NCI-H345 (cell line): ENCODE measurements at places on chromosomes 6 and 20.

DNA sequence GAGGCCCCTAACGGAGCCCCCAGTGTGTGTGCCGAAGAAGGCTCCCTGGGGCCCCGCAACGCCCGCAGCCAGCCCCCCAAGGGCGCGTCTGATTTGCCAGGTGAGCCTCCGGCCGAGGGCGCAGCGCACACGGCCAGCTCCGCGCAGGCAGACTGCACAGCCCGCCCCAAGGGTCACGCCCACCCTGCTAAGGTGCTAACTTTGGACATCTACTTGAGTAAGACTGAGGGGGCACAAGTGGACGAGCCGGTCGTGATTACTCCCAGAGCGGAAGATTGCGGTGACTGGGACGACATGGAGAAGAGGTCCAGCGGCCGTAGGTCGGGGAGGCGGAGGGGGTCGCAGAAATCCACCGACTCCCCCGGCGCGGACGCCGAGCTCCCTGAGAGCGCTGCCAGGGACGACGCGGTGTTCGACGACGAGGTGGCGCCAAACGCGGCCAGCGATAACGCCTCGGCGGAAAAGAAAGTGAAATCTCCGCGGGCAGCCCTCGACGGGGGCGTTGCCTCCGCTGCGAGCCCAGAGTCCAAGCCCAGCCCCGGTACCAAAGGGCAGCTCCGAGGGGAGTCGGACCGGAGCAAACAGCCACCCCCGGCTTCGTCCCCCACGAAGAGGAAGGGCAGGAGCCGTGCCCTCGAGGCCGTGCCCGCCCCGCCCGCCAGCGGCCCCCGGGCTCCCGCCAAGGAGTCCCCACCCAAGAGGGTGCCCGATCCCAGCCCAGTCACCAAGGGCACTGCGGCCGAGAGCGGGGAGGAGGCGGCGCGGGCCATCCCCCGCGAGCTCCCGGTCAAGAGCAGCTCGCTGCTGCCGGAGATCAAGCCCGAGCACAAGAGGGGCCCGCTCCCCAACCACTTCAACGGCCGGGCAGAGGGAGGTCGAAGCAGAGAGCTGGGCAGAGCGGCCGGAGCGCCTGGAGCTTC, 117.0 kb downstream of the RTN4IP1 start:
- peak; percentile 29 for DNase-seq

DNA sequence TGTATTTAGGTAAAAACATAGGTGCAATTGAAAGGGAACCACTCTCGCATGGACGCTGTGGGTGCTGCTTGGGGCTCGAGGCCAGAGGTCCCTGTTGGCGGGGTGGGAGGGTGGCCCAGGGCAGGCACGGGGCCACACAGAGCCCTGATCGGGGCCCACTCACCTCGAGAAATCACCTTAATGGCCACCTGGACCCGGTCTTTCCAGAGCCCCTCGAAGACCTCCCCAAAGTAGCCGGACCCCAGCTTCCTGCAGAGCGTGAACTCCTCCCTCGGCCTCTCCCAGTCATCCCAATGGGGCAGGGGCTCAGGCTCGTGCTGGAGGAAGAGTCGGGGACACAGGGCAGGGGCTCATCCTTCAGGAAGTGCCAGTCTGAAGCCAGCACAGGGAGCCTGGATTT, 3.8 kb downstream of the PTK6 start:
- no peak for DNase-seq

DNA sequence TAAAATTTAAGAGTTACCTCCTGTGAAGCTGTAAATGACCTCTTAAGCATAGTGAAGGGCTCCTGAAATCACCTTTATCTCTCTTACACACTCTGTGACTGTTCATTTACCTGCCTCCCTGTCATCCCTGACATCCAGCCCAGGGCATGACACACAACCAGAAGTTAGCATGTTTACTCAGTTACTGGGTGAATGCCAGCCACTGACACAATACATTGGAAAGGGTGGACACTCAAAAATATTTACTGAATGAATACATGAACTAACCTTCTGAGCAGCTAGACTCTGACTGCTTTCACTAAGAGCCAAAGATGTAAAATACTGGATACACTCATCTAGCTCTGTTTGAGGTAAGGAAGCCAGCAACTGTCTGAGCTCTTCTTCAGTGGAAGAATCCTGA, 25.3 kb downstream of the SERAC1 start:
- DNase-seq, result no peak

GRCh38 chr6:111759331-111759835, 113.9 kb downstream of the FYN start:
- DNase-seq, result no peak

- no peak for DNase-seq
Observed at GRCh38 chr6:89433252-89434149, 549 bp downstream of the ANKRD6 start.

DNA sequence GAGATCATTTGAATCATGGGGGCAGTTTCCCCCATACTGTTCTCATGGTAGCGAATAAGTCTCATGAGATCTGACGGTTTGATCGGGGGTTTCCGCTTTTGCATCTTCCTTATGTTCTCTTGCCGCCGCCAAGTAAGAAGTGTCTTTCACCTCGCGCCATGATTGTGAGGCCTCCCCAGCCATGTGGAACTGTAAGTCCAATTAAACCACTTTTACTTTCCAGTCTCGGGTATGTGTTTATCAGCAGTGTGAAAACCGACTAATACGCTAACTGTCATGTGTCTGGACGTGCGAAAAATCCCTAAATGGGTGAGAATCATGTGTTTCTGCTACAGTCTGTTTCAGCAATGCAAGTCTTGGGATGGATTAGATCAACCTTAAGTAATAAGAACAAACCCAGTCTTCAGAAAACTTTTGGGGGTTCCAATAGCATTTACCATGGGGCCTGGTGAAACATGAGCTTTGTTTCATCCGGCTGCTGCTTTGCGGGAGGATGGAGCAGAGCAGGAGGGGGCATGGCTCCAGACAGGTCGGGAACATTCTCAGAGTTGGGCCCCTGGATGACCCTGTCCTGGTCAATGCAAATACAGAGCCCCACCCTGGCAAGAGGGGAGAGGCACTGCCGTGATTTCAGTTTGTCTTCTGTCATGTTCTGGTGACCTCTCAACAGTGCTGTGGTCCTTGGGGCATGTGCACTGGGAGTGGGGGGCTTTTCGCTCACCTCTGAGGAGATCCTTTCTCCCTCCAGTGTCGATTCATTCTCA, 41.5 kb downstream of the CTCFL start:
- no peak for DNase-seq

- no peak for DNase-seq
Observed at GRCh38 chr6:16764188-16764950, 3.1 kb upstream of the ATXN1 start.

DNA sequence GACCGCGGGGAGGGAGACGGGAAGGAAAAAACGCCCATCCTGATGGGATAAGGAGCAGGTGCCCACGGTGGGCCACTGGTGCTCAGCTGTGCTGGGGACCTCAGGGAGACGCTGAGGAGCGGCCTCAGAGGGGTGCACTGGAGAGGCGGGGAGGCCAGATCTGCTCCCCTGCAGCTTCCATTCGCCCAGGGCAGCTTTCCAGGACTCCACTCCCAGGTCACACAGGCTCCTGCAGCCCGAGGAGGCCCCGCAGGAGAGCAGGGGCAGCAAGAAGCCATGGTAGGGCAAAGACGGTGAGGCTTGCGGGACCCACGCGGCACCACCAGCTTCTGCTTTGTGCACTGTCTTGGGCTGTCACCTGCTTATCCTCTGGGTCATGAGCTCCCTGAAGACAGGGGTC, 82.5 kb upstream of the SULF2 start:
- no peak for DNase-seq

DNA sequence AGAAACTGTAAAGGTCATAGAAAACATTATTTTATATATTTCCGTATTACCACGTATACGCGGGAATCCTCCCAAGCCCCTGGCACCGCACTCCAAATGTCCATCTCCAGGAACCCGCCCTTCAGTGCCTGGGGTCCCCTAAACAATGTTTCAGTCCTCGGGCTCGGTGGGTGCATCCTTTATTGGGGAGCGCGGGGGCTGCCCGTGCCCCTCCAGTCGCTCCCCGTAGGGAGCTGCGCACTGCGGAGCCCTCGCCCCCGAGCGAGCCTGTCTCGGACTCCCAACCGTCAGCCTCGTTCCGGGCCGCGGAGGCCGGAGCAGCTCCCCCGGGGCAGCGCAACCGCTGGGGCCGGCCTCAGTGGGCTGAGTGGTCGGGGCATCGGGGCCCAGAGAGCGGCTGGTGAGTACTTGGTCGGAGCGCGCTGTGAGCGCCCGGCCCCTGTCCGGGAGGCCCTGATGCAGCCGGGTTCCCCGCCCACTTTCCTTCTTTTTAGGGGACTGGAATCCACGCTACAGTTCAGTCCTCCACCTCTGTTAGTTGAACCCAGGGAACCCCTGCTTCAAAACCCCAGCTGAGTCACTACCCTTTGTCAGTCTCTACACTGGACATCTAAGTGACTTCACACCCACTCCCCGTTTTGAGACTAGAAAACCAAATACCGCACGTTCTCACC, at the start of gene DNAH8:
Gene DNAH8, plus strand, starts transcription at position 296 of the 674 bp plus-strand sequence. CDS start 7,499 bp downstream, outside the sequence.
- no peak for DNase-seq

- no peak for DNase-seq
Observed at GRCh38 chr20:62595491-62595890, 46.8 kb upstream of the SLCO4A1 start.

DNA sequence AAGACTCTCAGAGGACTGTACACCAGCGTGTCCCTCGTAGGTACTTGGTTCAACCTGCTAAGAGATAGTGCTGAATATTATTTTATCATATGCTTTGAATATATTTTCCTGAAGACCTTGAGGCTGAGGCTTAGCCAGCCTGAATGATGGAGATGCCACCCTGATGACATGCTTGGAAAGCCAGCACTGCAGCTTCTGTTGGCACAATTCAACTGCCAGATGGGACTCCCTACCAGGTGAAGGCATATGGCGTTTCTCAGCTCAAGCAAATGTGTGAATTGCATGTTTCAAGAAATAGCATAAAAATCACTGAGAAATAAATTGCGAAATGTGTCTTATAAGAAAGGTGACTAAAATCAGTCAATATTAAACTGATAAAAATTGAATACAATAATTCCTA, 228.1 kb upstream of the CST7 start:
- DNase-seq, result no peak

DNA sequence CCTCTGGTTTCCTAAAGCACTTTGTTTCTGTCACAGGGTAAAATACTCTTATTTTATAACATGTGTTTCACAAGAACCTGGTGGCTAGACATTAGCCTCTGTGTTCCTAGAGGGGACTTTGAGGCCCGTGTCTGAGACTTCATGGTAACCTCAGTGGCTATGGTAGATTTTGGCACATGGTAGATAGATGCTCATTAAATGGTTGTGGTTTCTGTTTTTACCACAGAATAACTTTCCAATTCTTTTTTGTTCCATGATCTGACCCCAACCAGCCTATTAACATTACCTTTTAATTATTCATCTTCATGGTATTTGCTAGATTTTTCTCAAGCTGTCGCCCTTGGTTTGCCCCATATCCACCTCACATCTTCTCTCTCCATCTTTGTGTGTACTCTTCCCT, 34.3 kb downstream of the CCN2 start:
- DNase-seq, result no peak
